ENCODE measurements at places on chromosomes 4 and X. TPM values are rescaled to one million over a fixed set of nuclear protein-coding genes. Genes with fewer than 3 reads are reported as not detected.

- no peaks in the 10 kb centered on the region for H3K36me3 ChIP-seq
- H3K4me3 ChIP-seq = no peak overlapping the region
- no peak overlapping the region for H3K27ac ChIP-seq
- no peak for DNase-seq
These were observed 31.3 kb upstream of the ARHGEF38 start for GRCh38 chr4:105520819-105521790.

DNA sequence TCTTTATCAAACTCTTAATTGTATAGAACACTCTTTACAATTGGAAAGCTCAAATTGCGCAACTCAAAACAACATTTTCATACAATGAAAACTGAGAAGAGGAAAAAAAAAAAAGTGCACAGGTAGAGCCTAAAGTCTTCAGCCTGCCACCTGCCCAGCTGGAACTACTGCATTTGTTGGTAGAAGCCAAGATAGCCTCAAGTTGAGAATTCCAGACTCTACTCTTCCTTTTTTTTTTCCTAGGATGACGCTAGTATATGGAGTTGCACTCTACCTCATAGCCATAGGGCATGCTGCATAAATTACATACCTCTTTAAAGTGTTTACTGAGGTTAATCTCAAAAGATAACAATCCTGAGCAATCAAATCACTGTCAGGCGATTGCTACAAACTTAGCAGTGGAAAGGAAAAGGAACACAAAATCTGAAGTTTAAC, 13.6 kb downstream of the ABCG2 start:
- no peak overlapping the region for H3K4me3 ChIP-seq
- no peak for DNase-seq
- H3K27me3 ChIP-seq = no peaks in the 10 kb centered on the region
- no peaks in the 10 kb centered on the region for H3K36me3 ChIP-seq

GRCh38 chr4:140906993-140907962, 151.1 kb upstream of the TBC1D9 start:
- H3K27ac ChIP-seq = no peak overlapping the region
- DNase-seq = no peak
- H3K36me3 ChIP-seq = peaks cover 9% of the 10 kb centered on the region

SMIM31 gene
- total RNA-seq = not detected

BMP3 gene
- total RNA-seq = 0.52 TPM

DNA sequence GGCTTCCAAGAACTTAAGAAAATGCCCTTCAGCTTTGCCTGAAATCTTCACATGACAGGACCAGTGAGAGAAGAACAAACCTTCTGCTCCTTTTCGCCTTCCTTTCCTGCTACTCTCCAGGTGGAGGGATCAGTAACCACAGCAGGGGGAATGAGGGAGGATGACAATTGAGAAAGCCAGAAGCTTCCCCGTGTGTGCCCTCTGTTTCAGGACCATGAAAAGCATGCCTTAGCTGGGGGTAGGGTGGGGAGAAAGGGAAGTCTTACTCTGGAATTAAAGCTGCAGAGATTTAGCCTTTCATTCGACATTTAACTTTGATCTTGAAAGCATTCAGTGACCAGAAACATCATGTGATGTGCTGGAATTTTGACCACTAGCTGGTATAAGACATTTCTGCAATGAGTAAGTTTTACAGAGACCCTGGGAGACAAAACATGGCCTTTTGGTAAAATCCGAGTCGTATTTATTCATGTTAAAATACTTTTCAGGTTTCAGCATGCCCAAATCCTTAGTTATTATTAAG, 10.6 kb upstream of the PUDP start:
- DNase-seq = no peak
- H3K4me1 ChIP-seq = no peaks in the 10 kb centered on the region
- H3K36me3 ChIP-seq = no peaks in the 10 kb centered on the region
- H3K4me3 ChIP-seq = no peak overlapping the region
- no peak overlapping the region for H3K27ac ChIP-seq

GRCh38 chrX:3518870-3519269, 172.4 kb upstream of the MXRA5 start:
- no peak overlapping the region for H3K4me3 ChIP-seq
- H3K4me1 ChIP-seq = no peaks in the 10 kb centered on the region
- DNase-seq = peak; percentile 80
- H3K36me3 ChIP-seq = no peaks in the 10 kb centered on the region
- H3K27me3 ChIP-seq = no peaks in the 10 kb centered on the region

DNA sequence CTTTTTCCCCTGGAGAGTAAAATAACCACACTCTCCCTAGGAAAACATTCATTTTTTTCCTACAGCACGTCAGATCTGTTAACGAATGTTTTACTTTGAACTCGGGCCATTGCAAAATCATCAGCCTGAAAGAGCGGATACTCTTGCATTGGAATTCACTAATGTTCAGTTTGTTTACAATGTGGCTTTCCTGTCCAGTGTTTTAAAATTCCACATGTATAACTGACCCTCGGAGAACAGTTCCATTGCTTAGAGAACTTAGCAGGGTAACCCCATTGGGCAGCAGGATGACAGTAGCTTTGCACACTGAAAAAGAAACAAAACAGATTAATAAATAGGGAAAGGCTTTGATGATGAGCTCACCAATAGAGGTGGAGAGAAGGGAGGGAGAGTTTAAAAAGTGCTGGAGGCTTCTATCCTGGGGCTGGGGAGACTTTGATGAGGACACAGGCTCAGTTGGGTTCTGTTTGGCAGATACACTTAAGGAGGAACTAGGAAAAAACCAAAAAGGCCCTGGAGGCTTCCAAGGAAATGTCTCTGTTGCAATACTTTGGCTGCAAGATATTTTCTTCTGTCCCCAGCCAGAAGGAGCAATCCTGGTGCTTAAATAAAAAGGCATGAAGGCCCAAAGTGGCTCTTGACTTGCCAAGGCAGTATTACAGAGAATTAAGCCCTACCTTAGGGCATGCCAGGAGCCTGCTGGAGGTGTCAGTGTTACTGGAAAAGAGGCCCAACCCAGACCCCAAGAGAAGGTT, 143.1 kb downstream of the ARSF start:
- no peaks in the 10 kb centered on the region for H3K36me3 ChIP-seq
- DNase-seq = no peak
- H3K27me3 ChIP-seq = no peaks in the 10 kb centered on the region

DNA sequence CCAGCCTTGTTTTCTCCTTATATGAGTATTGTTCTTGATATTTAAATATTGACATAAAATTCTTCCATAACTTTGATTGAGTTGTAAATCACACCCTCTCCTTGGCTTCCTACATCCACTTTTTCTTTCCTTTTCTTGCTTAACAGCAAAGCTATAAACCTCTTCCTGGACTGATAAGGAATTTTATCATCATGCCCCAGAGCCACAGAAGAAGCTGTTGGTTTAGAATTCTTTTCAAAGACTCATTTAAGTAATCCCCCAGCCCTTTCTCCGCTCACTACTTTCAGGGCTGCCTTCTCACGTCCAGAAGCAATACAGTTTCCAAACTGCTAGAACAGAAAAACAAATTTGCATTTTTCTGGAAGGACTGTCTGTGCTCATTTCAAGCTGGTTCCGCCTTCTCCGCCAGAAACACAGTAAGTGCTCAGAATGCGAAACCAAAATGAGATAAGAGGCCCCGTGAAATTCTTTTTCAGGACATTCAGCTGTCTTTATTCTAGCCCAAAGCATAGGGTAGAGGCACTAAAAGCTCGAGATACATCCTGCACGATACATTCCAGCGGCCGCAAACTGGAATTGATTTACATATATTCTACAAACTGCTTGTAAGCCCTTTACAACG, 849 bp downstream of the MID1 start:
- no peaks in the 10 kb centered on the region for H3K4me1 ChIP-seq
- peak overlapping the region; percentile 59 for H3K27ac ChIP-seq
- H3K4me3 ChIP-seq = peak overlapping the region; percentile 56
- no peaks in the 10 kb centered on the region for H3K27me3 ChIP-seq
- H3K36me3 ChIP-seq = no peaks in the 10 kb centered on the region

DNA sequence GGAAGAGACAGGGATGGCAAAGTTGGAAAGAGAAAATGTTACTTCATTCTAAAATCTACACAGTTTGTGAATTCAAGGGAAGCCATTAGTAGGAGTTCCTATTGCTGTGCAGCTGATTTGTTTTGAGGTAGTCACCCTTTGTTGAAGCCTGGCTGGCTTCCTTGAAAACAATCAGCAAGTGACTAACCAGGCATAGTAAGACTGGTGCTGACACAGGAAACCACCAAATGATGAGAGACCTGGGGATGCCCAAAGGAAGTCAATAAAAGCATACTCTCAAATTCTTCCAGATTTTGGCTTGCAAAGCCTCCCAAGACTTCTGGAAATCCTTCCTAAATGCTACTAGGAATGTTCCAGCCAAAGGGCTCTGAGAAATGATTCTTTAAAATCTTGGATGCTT, 23.9 kb upstream of the PRDM8 start:
- DNase-seq = no peak
- H3K4me3 ChIP-seq = no peak overlapping the region
- H3K27me3 ChIP-seq = no peaks in the 10 kb centered on the region
- no peaks in the 10 kb centered on the region for H3K4me1 ChIP-seq

DOK7 gene
- total RNA-seq = 31.0 TPM

GRCh38 chrX:114717921-114718320, 134.0 kb downstream of the HTR2C start:
- no peak overlapping the region for H3K4me3 ChIP-seq
- no peak overlapping the region for H3K27ac ChIP-seq
- no peaks in the 10 kb centered on the region for H3K27me3 ChIP-seq
- no peak for DNase-seq
- H3K36me3 ChIP-seq = no peaks in the 10 kb centered on the region

WDR17 gene
- total RNA-seq = 1.2 TPM

NWD2 gene
- 0.07 TPM for total RNA-seq

DNA sequence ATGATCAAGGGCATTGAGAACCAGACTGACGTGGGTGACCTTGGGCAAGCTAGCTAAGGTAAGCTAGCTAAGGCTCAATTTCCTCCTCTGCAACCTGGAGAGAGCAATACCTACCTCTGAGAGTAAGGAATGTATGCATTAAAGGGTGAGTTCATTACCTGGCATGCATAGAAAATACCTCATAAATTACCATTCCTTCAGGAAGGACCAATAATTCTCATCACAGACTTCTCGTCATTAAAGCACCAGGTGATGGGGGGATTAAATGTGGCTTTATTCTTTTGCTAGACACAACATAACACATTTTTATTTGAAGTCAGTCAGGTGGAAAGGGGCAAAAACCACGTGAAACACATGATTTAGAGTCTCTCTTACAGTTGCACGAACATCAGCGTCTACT, 21.5 kb downstream of the EGFL6 start:
- H3K4me1 ChIP-seq = no peaks in the 10 kb centered on the region
- H3K27ac ChIP-seq = no peak overlapping the region
- H3K27me3 ChIP-seq = no peaks in the 10 kb centered on the region
- no peak for DNase-seq
- no peaks in the 10 kb centered on the region for H3K36me3 ChIP-seq

GLRB gene
- total RNA-seq = 13.2 TPM

DNA sequence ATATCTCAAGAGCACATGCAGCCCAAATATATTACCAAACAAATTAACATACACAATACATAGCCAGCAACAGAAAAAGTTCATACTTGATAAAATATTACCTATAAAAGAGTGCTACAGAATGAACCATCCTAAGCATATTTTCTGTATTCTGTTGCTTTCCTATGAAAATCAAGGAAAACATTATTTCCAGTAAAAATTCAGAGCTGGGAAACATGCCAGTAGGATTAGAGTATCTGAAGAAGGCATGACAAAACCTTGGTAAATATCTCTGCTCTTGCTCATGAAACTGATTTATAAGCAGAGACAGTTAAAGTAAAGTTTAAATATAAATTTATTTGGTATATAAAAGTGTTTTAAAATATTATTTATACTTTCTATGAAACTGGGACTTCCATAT, 599.7 kb downstream of the ARAP2 start:
- no peak overlapping the region for H3K4me3 ChIP-seq
- no peak overlapping the region for H3K27ac ChIP-seq
- H3K36me3 ChIP-seq = no peaks in the 10 kb centered on the region
- no peak for DNase-seq
- no peaks in the 10 kb centered on the region for H3K27me3 ChIP-seq

- H3K27ac ChIP-seq = no peak overlapping the region
- H3K4me3 ChIP-seq = no peak overlapping the region
- H3K4me1 ChIP-seq = peaks cover 4% of the 10 kb centered on the region
These were observed 88.4 kb downstream of the PDE5A start for GRCh38 chr4:119540249-119540648.

DNA sequence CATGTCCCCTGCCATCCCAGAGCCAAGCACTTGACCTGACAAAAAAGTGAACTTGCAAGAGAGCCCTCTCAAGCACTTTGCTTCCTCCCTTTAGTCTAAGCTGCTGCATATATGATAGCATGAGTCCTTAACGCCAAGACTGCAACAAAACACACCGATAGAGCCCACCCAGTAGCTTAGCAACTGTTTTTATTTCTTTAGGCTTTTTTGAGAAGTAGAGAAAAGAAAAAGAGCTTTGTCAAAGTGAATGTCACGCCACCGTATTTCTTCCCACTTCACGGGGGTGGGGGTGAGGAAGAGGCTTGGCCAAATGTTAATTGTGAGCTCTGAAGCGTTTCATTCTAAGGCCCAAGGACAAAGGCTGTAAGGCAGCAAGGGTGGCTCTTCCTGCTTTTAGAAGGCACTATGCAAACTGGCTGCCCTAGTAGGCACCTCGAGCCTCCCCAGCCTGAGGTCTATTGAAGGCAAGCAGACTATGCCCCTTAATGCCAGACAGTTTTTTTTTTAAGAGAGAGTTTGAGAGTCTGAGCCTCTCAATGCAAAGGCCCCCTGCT, 138.6 kb downstream of the HS6ST2 start:
- H3K27ac ChIP-seq = no peak overlapping the region
- H3K27me3 ChIP-seq = no peaks in the 10 kb centered on the region
- no peak for DNase-seq
- no peak overlapping the region for H3K4me3 ChIP-seq

GPC3 gene
- 18.6 TPM for total RNA-seq
